ENCODE measurements at places on chromosomes 3 and 15.

DNA sequence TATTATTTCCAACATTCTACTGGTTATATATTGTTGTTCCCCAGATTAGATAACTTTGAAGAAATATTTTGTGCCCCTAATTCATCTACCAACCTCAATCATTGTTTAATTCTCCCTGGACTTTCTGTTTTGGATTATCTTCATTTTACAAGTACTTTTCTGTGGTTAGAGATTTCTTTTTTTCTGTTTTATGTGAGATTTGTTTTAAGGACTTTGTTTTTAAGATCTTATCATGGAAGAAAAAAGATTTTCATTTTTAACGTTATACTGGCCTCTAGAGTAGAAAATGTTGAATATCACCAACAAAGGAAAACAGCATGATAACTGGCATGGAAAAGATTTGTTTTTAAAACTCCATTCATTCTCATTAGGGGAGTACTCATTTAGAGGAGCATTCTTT, 210.9 kb upstream of the KCNMB2 start:
- DNase-seq = peak; percentile 81

DNA sequence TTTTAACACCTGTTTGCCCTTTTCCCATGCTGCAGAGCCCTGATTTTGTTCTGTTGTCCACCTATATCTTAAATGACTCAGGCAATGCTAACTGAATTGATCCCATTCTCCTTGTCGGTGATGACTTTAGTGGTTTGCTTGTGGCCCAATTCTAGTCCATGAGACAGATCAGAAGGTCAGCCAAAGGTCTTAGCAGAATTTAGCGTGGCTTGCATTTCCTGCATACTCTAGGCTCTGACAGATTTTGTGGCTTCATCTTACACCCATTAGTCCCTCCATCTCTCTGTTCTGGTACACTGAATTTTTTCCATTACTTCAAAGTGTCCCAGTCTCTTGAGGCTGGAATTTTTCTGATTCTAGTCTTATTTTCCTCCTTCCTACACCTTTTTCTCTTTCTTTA, 161.9 kb downstream of the STAC start:
- peak; percentile 5 for DNase-seq

- peak; percentile 42 for DNase-seq
Observed at GRCh38 chr15:78315686-78316282, 16.4 kb upstream of the SKIC8 start.

DNA sequence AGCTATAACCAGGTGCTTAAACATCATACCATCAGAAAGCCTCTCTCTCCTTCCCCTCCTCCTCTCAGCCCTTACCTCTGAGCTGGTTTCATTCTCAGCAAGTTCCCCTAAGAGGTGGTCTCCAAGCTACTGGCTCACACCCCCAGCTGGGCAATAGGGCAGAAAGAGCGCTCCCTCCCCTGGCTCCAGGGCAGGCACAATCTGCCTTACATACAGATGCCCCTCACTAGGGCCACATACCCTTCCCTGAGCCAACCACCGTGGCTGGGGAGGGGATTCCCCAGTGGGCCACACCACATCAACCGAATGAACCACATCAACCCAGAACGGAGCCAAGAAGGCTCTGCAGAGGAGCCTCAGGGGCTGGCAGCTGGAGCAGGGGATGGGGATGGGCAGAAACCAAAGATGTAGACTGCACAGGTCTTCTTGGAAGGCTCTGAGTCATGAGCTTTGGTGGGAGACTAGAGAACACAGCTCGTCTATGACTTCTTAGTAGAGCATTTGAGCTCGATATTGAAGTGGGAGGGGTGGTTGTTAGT, 4.6 kb upstream of the FBLN2 start:
- peak; percentile 85 for DNase-seq

GRCh38 chr3:123660900-123661299, 76.0 kb upstream of the HACD2 start:
- peak; percentile 99 for DNase-seq

DNA sequence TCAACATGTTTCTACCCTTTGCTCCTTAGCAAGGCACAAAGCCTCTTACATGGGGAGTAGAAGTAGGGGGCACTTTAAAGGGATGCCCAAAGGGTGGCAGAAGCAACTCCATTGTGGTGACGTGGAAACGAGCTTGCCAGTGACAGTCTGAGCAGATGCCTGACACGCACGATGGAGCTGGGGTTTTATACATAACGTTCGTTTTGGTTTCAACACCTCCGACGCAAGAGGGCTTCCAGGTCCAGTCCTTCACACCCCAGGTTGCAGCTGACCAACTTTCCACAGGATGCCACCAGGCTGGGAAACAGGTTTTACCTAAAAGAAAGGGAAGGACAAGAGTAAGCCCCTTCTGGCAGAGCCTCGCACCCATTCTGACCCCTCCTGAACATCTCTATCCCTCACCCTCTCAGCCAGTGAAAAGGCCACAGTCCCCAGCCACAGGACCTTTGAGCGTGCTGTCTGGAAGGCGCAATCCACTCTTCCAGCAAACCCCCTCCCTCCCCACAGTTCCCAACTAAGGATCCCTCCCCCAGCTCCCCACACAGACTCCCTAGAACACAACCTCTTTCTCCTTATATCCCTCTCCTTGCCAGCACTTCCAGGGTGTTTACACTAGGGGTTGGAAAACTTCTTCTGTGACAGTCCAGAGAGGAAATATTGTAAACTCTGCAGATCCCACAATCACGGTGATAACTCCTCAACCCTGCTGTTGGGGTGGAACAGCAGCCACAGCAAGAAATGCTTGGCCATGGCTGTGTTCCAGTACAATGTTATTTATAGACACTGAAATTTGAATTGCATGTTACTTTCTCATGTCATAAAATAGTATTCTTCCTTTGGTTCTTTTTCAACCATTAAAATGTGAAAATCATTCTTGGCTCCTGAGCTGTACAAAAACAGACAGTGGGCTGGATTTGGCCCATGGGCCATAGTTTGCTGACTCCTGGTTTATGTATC, 36.2 kb downstream of the FAM174B start:
- DNase-seq = peak; percentile 66

GRCh38 chr15:98420837-98421236, 227.5 kb upstream of the IGF1R start:
- no peak for DNase-seq

DNA sequence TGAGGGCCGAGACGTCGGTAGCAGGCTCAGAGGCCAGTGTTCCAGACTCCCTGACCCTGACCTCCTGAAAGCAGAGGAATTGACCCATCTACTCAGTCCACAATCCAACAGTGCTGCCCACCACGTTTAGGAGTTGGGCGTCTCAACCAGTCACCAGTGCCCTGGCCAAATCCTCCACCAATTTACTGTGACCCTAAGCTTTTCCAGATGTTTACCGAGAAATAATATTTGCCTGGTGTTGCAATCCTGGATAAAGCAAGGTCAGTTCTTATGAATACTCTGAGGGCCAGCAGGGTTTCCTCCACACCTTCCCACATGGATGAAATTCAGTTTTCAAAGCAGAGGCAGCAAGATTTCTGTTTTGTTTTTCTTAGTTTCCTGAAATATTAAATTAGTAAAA, 7.5 kb upstream of the APOD start:
- DNase-seq = no peak

DNA sequence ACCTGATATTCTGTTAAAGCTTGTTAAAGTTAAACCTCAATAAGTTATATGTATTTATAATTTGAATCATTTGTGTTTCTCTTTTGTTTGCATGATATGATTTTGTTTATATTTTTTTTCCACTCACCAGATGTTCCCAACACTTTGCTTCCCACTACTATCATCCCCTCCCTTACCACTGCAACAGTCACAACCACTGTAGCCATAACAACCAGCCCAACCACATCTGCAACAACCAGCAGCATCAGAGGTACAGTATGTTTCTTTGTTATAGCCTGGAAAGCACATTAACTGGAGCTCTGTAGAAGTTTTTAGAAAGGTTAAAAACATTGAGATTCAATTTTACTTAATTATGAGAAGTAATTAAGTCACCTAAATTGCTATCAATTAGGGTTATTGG, 1011.9 kb downstream of the VGLL3 start:
- no peak for DNase-seq

GRCh38 chr15:45586125-45586524, 1.1 kb upstream of the BLOC1S6 start:
- no peak for DNase-seq

GRCh38 chr15:51667478-51667877, 13.8 kb upstream of the SCG3 start:
- DNase-seq = no peak

GRCh38 chr15:80744415-80744814, 34.8 kb upstream of the CEMIP start:
- DNase-seq = no peak

DNA sequence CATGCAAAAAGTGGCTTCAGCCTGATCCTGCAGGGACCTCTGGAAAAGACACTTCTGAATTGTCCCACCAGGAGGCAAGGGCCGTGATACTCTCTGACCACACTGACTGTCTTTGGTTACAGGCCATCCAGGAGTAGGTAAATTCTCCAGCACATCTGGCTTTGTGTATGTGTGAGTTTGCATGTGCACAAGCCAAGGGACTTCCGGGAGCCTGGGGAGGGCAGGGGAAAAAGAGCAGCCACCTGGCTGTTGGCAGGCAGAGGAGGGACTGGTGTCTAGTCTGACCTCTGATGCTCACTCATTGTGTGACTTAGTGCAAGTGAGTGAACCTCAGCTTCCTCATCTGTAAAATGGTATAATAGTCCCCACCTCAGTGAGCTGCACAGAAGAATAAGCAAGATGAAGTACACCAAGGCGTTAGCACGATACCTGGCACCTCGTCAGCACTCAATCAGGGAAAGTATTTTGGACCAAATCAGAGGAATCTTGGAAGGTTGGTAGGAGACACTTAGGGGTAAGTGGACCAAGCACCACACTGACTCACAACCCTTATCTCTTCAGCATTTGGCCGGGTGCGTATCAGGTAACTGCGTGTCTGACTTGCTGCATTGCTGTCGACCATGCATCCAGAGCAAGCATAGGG, 19.1 kb downstream of the KLHL6 start:
- DNase-seq = no peak

GRCh38 chr3:38610934-38611333, 38.6 kb downstream of the SCN5A start:
- DNase-seq = no peak

DNA sequence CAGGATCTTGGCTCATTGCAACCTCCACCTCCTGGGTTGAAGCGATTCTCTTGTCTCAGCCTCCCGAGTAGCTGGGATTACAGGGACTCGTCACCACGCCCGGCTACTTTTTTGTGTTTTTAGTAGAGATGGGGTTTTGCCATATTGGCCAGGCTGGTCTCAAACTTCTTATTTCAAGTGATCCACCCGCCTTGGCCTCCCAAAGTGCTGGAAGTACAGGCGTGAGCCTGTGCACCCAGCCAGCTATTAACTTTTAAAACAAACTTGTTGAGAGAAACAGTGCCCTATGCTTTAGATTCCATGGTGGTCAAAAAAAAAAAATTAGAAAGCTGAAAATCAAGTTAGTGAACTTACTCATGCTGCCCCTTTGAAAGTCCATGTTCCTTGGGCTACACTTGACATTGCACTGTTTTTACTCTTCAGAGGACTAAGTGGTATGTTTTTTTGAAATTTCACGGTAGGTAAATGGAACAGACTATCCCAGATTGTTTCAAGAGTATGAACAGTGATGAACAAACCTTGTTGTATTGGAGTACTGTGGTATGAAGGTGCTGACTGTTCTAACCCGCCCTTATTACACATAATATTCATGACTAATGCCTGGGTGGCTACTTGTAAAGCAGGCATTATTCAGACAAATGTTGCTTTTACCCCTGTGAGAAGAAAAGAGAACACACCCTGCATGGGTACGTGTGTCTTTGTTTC, 206.9 kb downstream of the KLHL25 start:
- DNase-seq = peak; percentile 79

GRCh38 chr3:8610951-8611350, 33.6 kb downstream of the SSUH2 start:
- DNase-seq = no peak

DNA sequence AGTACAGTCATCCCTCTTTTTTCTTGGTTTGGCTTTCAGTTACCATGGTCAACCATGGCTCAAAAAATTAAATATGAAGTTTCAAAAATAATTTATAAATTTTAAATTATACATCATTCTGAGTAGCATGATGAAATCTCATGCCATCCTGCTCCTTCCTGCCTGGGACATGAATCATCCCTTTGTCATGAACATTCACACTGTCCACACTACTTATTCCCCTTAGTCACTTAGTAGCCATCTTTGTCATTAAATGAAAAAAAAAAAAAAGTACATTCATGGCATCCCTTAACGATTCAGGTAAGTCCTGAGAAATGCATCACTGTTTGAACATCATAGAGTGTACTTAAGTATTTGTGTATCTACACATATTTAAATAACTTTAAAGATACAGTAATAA, 1046.3 kb downstream of the ROBO2 start:
- DNase-seq = no peak

- DNase-seq = no peak
Observed at GRCh38 chr3:52554026-52554755, 17.8 kb downstream of the UQCC5 start.

- no peak for DNase-seq
Observed at GRCh38 chr3:182303169-182303568, 490.1 kb upstream of the ATP11B start.

DNA sequence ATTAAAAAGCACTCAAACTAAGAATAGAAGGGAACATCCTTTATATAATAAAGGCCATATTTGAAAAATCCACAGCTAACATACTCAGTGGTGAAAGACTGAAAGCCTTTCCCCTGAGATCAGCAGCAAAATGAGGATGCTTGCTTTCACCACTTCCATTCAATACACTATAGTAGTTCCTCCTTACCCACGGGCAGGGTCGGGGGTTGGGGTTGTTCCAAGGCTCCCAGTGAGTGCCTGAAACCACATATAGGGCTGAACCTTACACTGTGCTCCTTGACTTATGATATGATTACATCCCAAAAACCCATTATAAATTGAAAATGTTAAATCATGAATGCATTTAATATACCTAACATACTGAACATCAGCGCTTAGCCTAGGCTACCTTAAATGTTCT, 37.7 kb downstream of the ALDH1L1 start:
- DNase-seq = no peak

- DNase-seq = no peak
Observed at GRCh38 chr15:25695875-25696760, 167.0 kb downstream of the ATP10A start.

DNA sequence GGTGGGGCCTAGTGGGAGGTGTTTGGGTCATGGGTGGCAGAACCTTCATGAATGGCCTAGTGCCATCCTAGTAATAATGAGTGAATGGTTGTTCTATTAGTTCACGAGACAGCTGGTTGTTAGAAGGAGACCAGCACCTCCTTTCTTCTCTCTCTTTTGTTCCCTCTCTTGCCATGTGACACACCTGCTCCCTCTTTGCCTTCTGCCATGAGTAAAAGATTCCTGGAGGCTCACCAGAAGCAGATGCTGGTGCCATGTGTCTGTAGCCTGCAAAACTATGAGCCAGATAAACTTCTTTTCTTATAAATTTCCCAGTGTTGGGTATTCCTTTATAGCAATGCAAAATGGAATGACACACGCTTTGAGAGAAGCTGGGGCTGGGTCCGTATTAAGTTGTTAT, 89.0 kb upstream of the SLC4A7 start:
- DNase-seq = no peak

DNA sequence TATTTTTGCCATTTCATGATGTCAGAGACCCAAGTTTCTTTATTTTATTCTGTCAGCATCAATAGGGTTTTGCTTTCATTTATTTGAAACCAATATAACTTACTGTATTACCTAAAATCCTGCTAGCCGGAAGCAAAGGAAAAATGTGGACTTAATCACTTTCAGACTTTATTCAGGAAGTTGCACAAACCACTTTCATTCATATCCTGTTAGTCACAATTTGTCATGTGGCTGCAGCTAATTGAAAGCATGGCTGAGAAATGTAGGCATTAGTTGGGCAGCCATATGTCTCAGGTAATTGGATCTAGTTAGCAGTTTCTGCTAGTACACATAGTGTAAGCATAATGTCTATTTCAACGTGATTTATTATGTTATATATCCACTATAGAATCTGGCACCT, 462.3 kb upstream of the SGO1 start:
- DNase-seq = peak; percentile 78
